ENCODE measurements at places on chromosomes 5 and 9. TPM values are rescaled to one million over a fixed set of nuclear protein-coding genes. Genes with fewer than 3 reads are reported as not detected.

PCDHB5 gene
- total RNA-seq, result 6.8 TPM

DNA sequence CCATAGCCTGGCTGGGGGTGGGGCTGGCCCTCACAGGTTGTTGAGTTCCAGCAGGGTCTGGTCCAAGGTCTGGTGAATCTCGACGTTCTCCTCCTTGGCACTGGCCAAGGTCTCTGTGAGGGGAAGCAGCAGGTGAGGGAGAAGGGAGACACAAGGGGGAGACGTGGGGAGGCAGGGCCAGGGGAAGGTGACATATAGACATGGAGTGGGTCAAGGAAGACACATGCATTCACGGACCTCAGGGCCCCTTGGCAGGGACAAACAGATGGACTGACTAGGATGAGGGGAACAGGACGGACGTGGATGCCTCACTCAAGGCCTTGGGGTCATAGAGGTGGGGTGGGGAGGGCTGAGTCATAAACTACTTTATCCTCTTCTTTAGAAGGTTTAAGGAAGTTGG is 7.7 kb downstream of the TPM2 start:
- DNase-seq, result no peak

SVEP1 gene
- total RNA-seq, result 45.2 TPM

DNA sequence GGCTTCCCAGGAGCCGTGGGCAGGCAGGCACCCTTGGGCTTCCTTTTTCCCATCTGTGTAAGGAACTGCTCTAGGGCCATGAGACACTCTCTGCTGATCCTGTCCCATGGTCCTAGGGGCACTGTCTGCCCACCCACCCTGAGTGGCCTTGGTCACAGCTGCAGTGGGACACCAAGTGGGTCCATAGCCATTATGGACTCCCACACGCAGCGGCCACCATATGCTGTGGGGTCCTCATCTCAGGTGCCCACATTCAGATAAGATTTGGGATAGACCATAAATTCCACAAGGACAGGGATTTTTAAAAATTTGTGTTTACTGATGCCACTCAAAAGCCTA is 180.8 kb downstream of the AUH start:
- no peak for DNase-seq

- DNase-seq, result no peak
Measured at GRCh38 chr5:88732181-88732633, 150.8 kb downstream of the MEF2C start.

GRCh38 chr5:83955916-83956315 is 235.3 kb upstream of the HAPLN1 start:
- no peak for DNase-seq

GRCh38 chr5:59293700-59294099 is 599.8 kb downstream of the PDE4D start:
- DNase-seq, result no peak

DNA sequence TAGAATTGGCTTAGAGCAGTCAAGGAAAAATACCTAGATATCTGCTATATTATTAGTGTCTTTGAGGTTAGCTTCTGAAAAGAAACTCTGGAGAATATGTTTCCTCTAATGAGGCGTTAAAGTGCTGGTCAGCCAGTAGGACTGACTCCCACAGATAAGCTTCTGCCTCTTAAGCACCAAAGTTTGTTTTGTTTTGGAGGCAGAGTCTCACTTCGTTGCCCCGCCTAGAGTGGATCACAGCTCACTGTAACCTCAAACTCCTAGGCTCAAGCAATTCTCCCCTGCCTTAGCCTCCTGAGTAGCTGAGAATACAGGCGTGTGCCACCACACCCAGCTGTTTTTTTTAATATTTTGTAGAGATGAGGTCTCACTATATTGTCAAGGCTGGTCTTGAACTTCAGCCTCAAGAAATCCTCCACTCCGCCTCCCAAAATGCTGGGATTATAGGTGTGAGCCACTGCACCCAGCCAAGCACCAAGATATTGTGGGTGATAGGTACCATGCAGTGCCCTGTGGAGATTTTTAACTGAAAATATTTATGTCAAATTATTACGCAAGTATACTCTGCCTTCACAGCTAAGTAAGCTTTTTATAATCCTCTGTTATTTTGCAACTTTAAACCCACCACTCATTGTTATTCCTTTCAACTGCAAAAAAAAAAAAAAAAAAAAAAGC is 24.7 kb upstream of the TMEM171 start:
- DNase-seq, result no peak

CARTPT gene
- not detected for total RNA-seq

DRD1 gene
- 0.40 TPM for total RNA-seq

Measured in mesothelial cell of epicardium (in vitro differentiated cells).